ENCODE measurements at places on chromosomes 6 and 20. TPM values are rescaled to one million over a fixed set of nuclear protein-coding genes. Genes with fewer than 3 reads are reported as not detected.

OOEP gene
- not detected for total RNA-seq

- no peaks in the 10 kb centered on the region for H3K4me1 ChIP-seq
- H3K36me3 ChIP-seq: peaks cover 22% of the 10 kb centered on the region
- H3K27me3 ChIP-seq: no peaks in the 10 kb centered on the region
- H3K4me3 ChIP-seq: no peak overlapping the region
- no peak for DNase-seq
- no peak overlapping the region for H3K27ac ChIP-seq
Observed at GRCh38 chr6:75157336-75157735, 48.5 kb downstream of the COL12A1 start.

DNA sequence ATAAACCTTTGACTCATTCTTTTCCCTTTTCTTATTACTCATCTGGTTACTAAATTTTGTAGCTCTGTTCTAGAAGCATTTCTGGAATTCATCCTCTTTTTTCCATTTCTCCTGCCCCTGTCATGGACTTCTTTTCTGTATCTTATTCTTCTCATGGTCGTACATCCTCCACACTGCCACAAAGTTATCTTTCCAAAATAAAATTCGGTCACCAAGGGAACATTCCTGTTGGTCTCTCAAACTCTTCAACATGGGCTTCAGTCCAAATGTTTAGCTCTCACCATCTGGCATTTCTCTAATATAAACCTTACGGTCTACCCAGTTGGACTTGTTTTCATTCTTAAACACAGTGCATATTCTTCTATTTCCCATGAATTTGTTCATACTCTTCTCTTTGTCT is 428.8 kb upstream of the ID4 start:
- H3K27me3 ChIP-seq: no peaks in the 10 kb centered on the region
- H3K36me3 ChIP-seq: no peaks in the 10 kb centered on the region
- DNase-seq: no peak

- H3K36me3 ChIP-seq: no peaks in the 10 kb centered on the region
- no peak overlapping the region for H3K4me3 ChIP-seq
- no peak for DNase-seq
Observed at GRCh38 chr6:25147223-25147622, 132.0 kb upstream of the CARMIL1 start.

GRCh38 chr6:84358581-84358980 is 131.1 kb upstream of the CEP162 start:
- no peak overlapping the region for H3K27ac ChIP-seq
- no peaks in the 10 kb centered on the region for H3K36me3 ChIP-seq
- no peaks in the 10 kb centered on the region for H3K27me3 ChIP-seq
- H3K4me3 ChIP-seq: no peak overlapping the region
- DNase-seq: no peak

NKAIN4 gene
- total RNA-seq: 0.33 TPM

DNA sequence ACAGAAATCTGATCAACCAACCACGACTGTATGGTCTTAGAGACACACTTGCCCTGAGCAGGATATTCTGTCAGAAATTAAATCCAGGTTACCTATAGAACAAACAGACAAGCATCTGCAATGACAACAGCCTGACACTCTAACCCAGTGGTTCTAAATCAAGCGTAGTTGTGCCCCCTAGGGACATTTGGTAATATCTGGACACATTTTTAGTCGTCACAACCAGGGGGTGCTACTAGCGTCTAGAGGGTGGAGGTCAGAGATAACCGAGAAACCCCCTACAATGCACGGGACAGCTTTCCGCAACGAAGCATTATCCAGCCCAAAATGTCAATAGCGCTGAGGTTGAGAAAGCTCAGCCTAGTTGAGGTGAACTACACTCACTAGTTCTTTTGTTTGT is 32.3 kb downstream of the ID4 start:
- no peaks in the 10 kb centered on the region for H3K36me3 ChIP-seq
- H3K4me3 ChIP-seq: no peak overlapping the region
- H3K4me1 ChIP-seq: no peaks in the 10 kb centered on the region
- no peaks in the 10 kb centered on the region for H3K27me3 ChIP-seq
- no peak for DNase-seq

BPIFB6 gene
- not detected for total RNA-seq

ENPP1 gene
- 4.6 TPM for total RNA-seq

- H3K27ac ChIP-seq: no peak overlapping the region
- H3K4me3 ChIP-seq: no peak overlapping the region
- no peaks in the 10 kb centered on the region for H3K36me3 ChIP-seq
- H3K27me3 ChIP-seq: no peaks in the 10 kb centered on the region
- DNase-seq: no peak
Observed at GRCh38 chr6:122818866-122819265, 29.8 kb downstream of the SMPDL3A start.

GGTLC1 gene
- not detected for total RNA-seq

LHFPL5 gene
- not detected for total RNA-seq

CDH4 gene
- not detected for total RNA-seq

- no peak overlapping the region for H3K27ac ChIP-seq
- DNase-seq: peak; percentile 18
- H3K27me3 ChIP-seq: peaks cover 22% of the 10 kb centered on the region
- no peak overlapping the region for H3K4me3 ChIP-seq
Observed at GRCh38 chr20:46054606-46055005, 25.6 kb downstream of the SLC12A5 start.

CRISP2 gene
- not detected for total RNA-seq

DNA sequence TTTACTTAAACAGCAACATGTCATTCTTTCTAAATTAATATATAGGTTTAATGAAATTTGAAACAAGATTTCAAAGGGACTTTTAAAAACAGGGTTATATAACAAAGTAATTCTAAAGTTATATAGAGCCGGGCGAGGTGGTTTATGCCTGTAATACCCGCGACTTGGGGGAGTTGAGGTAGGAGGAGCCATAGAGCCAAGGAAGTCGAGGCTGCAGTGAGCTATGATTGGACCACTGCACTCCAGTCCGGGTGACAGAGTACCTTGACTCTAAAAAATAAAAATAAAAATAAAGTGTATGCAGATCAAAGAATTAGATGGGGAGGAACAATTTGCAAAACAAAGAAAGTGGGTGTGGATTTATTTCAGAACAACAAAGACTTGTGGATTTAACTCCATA is 151.1 kb upstream of the GLP1R start:
- H3K36me3 ChIP-seq: no peaks in the 10 kb centered on the region
- no peak overlapping the region for H3K27ac ChIP-seq
- no peak for DNase-seq
- no peak overlapping the region for H3K4me3 ChIP-seq
- no peaks in the 10 kb centered on the region for H3K27me3 ChIP-seq

DNA sequence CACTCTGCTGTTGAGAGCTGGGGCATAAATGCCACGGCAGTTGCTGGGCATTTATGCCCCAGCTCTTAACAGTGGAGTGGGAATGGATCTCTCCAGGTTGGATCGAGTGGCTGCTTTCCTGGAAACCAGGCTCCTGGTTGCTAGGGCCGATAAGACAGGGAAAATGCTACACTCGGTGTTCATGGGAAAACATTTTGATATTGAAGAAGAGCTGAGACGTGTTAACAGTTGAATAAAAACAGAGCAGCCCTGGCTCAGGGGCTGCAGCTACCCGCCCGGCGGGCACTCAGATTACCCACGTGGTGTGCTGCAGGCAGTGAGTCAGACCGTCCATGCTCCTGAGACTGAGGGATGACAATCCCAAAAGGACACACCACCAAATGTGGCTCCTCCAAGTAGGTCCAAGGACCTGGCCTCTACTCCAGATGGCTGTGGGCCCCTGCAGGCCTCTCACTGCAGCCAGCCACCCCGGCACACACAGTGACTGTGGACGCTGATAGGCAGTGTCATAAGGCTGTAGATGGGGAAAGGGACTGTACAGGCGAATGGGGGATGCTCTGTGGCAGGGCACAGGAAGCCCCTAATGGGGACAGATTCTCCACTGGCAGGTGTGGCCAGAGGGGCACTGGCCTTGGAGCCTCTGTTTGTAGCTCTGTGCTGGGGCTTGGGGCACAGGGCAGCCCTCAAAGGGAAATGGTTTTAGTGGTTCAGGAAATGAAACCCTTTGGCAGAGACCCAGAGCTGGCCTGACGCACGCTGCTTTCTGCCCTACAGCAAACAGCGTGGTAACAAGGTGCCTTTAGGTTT is 237.8 kb downstream of the LY86 start:
- H3K27ac ChIP-seq: no peak overlapping the region
- no peaks in the 10 kb centered on the region for H3K27me3 ChIP-seq
- no peaks in the 10 kb centered on the region for H3K4me1 ChIP-seq
- no peaks in the 10 kb centered on the region for H3K36me3 ChIP-seq
- DNase-seq: peak; percentile 77
- H3K4me3 ChIP-seq: no peak overlapping the region

DNA sequence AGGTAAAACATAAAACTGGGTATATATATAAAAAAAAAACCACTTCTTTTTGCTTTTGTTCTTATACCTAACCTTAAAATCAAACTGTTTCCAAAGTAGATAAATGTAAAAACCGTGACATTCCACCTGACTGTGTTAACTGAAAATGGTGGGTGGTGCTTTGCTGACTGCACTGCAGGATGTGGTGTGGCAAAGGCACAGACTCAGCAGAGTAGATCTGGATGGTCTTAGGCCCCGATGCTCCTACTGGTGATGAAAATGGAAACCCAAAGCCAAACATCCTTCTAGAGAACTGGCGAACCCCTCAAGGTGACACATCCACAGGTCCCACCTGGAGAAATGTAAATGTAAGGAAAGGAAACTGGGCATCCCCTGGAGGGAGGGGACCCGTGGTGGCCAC is 8.9 kb downstream of the TGIF2 start:
- DNase-seq: no peak
- peaks cover 13% of the 10 kb centered on the region for H3K36me3 ChIP-seq
- H3K4me1 ChIP-seq: no peaks in the 10 kb centered on the region
- H3K27me3 ChIP-seq: no peaks in the 10 kb centered on the region
- no peak overlapping the region for H3K4me3 ChIP-seq

GRCh38 chr20:56360908-56361205 is 2.1 kb downstream of the FAM210B start:
- H3K27ac ChIP-seq: no peak overlapping the region
- no peak overlapping the region for H3K4me3 ChIP-seq
- H3K36me3 ChIP-seq: peaks cover 8% of the 10 kb centered on the region
- H3K4me1 ChIP-seq: peaks cover 34% of the 10 kb centered on the region
- no peak for DNase-seq

DNA sequence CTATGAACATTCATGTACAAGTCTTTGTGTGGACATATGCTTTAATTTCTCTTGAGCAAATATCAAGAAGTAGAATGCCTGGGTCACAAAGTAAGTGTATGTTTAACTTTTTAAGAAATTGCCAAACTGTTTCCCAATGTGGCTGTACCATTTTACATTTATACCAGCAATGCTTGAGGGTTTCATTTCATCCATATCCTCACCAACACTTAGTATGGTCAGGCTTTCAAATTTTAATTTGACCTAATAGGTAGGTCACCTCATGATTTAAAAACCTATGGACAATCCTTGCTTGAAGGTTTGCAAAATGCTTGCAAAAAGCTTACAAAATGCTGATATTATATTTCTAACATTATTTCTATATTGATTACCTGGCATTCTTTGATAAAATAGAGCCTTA is 19.5 kb upstream of the SRSF3 start:
- no peak for DNase-seq
- no peaks in the 10 kb centered on the region for H3K36me3 ChIP-seq
- H3K4me1 ChIP-seq: peaks cover 23% of the 10 kb centered on the region
- no peak overlapping the region for H3K4me3 ChIP-seq
- no peaks in the 10 kb centered on the region for H3K27me3 ChIP-seq

DNA sequence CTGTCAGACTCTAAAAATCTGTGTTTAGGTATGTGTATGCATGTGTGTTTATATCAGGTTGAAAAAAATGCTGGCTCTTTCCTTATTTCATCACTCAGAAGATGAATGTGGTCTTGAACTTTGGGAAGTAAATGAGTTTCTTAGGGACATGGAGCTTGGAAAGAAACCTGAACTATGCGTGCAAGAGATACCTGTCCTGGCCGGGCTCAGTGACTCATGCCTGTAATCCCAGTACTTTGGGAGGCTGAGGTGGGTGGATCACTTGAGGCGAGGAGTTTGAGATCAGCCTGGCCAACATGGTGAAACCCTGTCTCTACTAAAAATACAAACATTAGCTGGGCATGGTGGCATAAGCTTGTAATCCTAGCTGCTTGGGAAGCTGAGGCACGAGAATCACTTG is 4.4 kb upstream of the GLP1R start:
- DNase-seq: no peak
- no peak overlapping the region for H3K27ac ChIP-seq
- H3K4me1 ChIP-seq: no peaks in the 10 kb centered on the region
- H3K4me3 ChIP-seq: no peak overlapping the region
- H3K27me3 ChIP-seq: peaks cover 13% of the 10 kb centered on the region

TFAP2B gene
- total RNA-seq: under 0.01 TPM

PNPLA1 gene
- total RNA-seq: not detected

- DNase-seq: no peak
- H3K27me3 ChIP-seq: no peaks in the 10 kb centered on the region
- no peak overlapping the region for H3K4me3 ChIP-seq
Observed at GRCh38 chr6:107284805-107285204, 169.5 kb upstream of the BEND3 start.

- H3K27me3 ChIP-seq: peaks cover 4% of the 10 kb centered on the region
- no peak for DNase-seq
- H3K4me3 ChIP-seq: no peak overlapping the region
- no peaks in the 10 kb centered on the region for H3K4me1 ChIP-seq
- H3K36me3 ChIP-seq: no peaks in the 10 kb centered on the region
Observed at GRCh38 chr6:135913785-135914184, 62.3 kb downstream of the PDE7B start.

All from sigmoid colon (tissue), 7 donors.